H9 (cell line): ENCODE measurements at places on chromosomes 2 and 18. TPM values are rescaled to one million over a fixed set of nuclear protein-coding genes. Genes with fewer than 3 reads are reported as not detected.

The LHCGR gene
- total RNA-seq: 0.33 and 0.44 TPM in 2 replicates

The TMEM185B gene
- 28.4 and 29.0 TPM in 2 replicates for total RNA-seq

The TXNDC2 gene
- total RNA-seq: 0.28 TPM in 1 of 2 replicates, not detected in the other

The GATA6 gene
- total RNA-seq: 0.04 TPM in 1 of 2 replicates, not detected in the other

The SLC23A3 gene
- total RNA-seq: 1.2 and 1.9 TPM in 2 replicates

The DPP4 gene
- 2.2 and 2.8 TPM in 2 replicates for total RNA-seq

- no peaks in the 10 kb centered on the region for H3K4me1 ChIP-seq
- H3K27ac ChIP-seq: no peak overlapping the region
- H3K36me3 ChIP-seq: no peaks in the 10 kb centered on the region
- no peaks in the 10 kb centered on the region for H3K27me3 ChIP-seq
- H3K4me3 ChIP-seq: no peak overlapping the region
These were observed 103.4 kb upstream of the RASGRP3 start for GRCh38 chr2:33372940-33373553.

GRCh38 chr2:16390561-16390960, 275.1 kb downstream of the CYRIA start:
- H3K4me3 ChIP-seq: no peak overlapping the region
- no peaks in the 10 kb centered on the region for H3K36me3 ChIP-seq
- no peaks in the 10 kb centered on the region for H3K4me1 ChIP-seq

- no peak overlapping the region for H3K27ac ChIP-seq
- no peak for DNase-seq
- H3K27me3 ChIP-seq: no peaks in the 10 kb centered on the region
- no peaks in the 10 kb centered on the region for H3K4me1 ChIP-seq
These were observed 192.1 kb upstream of the CXCR4 start for GRCh38 chr2:136310005-136310495.

- no peak overlapping the region for H3K4me3 ChIP-seq
- no peak overlapping the region for H3K27ac ChIP-seq
- H3K4me1 ChIP-seq: no peaks in the 10 kb centered on the region
These were observed 162.2 kb upstream of the BCL2L11 start for GRCh38 chr2:110958346-110959119.

GRCh38 chr2:167264380-167264779, 376.1 kb downstream of the XIRP2 start:
- peak; percentile 54 for DNase-seq
- H3K27ac ChIP-seq: no peak overlapping the region
- peaks cover 26% of the 10 kb centered on the region for H3K36me3 ChIP-seq
- H3K27me3 ChIP-seq: no peaks in the 10 kb centered on the region
- H3K4me3 ChIP-seq: no peak overlapping the region
- no peaks in the 10 kb centered on the region for H3K4me1 ChIP-seq

GRCh38 chr2:136664713-136665405, 100.5 kb upstream of the THSD7B start:
- H3K36me3 ChIP-seq: no peaks in the 10 kb centered on the region
- DNase-seq: no peak
- H3K27me3 ChIP-seq: no peaks in the 10 kb centered on the region
- 0 out of 2 replicates have a peak, but pooled peaks cover 2% of the 10 kb centered on the region for H3K4me1 ChIP-seq
- H3K4me3 ChIP-seq: no peak overlapping the region

- H3K27me3 ChIP-seq: no peaks in the 10 kb centered on the region
- H3K27ac ChIP-seq: no peak overlapping the region
- H3K4me3 ChIP-seq: no peak overlapping the region
- H3K36me3 ChIP-seq: peaks cover 20% of the 10 kb centered on the region
- peak; percentile 41 for DNase-seq
These were observed 190.4 kb downstream of the KIAA1328 start for GRCh38 chr18:37019157-37019827.

GRCh38 chr2:165610591-165611029, 141.1 kb downstream of the CSRNP3 start:
- DNase-seq: no peak
- H3K27ac ChIP-seq: no peak overlapping the region
- H3K4me1 ChIP-seq: peaks cover 3% of the 10 kb centered on the region; the same call in 1 of the 2 replicates
- H3K4me3 ChIP-seq: no peak overlapping the region

DNA sequence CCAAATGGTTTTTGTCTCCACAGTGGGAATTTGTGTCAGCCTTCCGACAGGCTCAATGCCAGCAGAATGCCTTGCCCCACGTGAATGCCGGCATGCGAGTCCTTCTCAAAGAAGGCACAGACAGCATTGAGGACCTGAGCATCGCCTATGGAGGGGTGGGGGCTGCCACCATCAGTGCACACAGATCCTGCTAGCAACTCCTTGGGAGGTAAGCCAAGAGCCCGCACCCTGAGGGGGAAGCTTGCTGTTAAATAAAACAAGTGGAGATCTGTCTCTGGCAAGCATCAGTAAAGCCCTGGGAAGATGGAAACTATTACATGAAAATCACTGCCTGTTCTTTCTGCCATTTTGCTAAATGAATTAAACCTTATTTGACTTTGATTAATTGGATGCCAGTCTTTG, 67.5 kb upstream of the BZW1 start:
- H3K27me3 ChIP-seq: no peaks in the 10 kb centered on the region
- no peaks in the 10 kb centered on the region for H3K36me3 ChIP-seq
- no peaks in the 10 kb centered on the region for H3K4me1 ChIP-seq
- DNase-seq: no peak
- no peak overlapping the region for H3K27ac ChIP-seq

DNA sequence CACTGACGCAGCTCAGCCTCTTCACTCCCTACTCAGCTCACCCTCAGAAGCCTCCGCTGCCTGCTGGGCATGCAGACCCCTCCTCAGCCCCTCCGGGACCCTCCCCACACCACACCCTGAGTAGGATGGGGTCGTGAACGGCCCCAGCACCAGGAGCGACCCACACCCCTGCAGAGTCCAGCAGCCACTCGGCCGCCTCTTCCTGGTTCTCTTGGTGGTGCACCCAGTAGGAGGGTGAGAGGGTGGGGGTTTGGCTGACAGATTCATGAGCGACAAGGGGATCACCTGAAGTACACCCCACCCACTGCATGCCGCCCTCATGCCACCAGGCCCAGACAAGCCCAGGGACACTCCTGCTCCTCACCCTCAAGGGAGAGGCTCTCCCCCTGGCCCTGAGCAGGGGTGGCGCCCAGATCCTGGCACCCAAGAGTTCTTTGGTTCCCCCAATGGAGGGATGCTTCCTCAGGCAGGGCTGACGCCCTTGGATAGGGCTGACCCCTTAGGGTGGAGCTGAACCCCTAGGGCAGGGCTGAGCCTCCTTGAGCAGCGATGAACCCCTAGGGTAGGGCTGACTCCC, 76.6 kb upstream of the GPC1 start:
- DNase-seq: no peak
- H3K4me3 ChIP-seq: no peak overlapping the region
- no peaks in the 10 kb centered on the region for H3K27me3 ChIP-seq
- no peak overlapping the region for H3K27ac ChIP-seq
- peaks cover 2% of the 10 kb centered on the region; the same call in 1 of the 3 replicates for H3K36me3 ChIP-seq

DNA sequence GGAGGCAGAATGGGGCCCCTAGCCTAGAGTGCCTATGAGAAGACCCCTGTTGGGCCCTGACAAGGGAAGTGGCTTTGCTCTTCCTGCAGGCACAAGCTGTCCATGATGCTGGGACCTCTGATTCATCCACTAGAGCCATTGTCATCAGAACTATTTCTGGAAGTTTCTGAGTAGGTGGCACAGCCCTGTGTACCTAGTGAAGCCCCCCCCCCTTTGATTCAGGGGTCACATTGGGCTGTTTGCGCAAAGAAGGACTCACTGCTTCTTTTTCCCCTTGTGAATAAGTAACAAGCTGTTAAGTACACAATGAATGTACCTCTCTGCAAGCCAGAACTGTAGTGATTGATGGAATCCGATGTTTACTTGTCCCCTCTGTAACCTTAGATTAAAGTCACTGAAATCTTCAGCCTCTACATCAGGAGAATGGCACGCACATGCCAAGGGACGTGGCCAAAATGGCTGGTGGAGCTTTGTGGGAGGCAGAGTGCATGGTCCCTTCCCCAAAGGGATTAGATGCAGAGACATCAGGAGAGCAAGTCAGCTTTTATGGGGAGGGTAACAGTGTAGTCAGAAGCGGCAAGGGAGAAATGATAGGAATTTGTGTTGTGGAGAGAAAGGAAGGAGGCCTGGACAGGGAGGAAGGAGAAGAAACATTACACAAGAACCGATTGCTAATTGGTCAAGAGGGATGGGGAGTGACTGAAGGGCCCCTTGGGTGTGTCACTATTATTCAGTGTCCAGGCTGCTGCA, 267.6 kb upstream of the RAB12 start:
- no peak for DNase-seq
- H3K27me3 ChIP-seq: no peaks in the 10 kb centered on the region
- no peaks in the 10 kb centered on the region for H3K36me3 ChIP-seq
- no peaks in the 10 kb centered on the region for H3K4me1 ChIP-seq
- no peak overlapping the region for H3K27ac ChIP-seq
- H3K4me3 ChIP-seq: no peak overlapping the region

DNA sequence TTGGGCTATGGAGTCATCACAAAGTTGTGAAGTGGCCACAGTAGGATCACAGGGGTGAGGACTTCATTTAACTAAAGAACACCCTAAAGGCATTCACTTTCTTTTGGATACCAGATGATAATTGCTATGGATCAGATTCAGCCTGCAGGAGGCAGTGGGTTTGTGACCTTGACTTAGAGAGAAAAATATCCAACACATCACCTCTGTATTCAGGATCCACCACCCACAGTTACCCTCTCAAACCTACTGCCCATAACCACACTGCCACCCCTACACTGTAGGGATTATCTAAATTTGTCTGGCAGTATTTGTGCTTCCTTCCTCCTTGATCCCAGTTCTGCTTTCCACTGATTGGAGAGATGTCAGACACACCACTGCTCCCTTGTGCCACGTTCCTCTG, 269.4 kb downstream of the MYCN start:
- no peaks in the 10 kb centered on the region for H3K4me1 ChIP-seq
- no peak for DNase-seq
- H3K27me3 ChIP-seq: no peaks in the 10 kb centered on the region
- no peak overlapping the region; the same call in 2 of the 3 replicates for H3K4me3 ChIP-seq
- no peak overlapping the region for H3K27ac ChIP-seq

GRCh38 chr2:46866770-46867246, 48.8 kb downstream of the MCFD2 start:
- no peaks in the 10 kb centered on the region for H3K36me3 ChIP-seq
- no peak overlapping the region for H3K4me3 ChIP-seq
- H3K4me1 ChIP-seq: no peaks in the 10 kb centered on the region
- no peak overlapping the region for H3K27ac ChIP-seq
- no peak for DNase-seq
- no peaks in the 10 kb centered on the region for H3K27me3 ChIP-seq

GRCh38 chr18:38025433-38026038, 459.9 kb upstream of the CELF4 start:
- no peak overlapping the region for H3K4me3 ChIP-seq
- H3K27me3 ChIP-seq: no peaks in the 10 kb centered on the region
- DNase-seq: no peak
- H3K4me1 ChIP-seq: no peaks in the 10 kb centered on the region

GRCh38 chr2:28809927-28810326, 707 bp upstream of the SPDYA start:
- peaks cover 3% of the 10 kb centered on the region; the same call in 1 of the 2 replicates for H3K27me3 ChIP-seq
- H3K27ac ChIP-seq: no peak overlapping the region
- no peaks in the 10 kb centered on the region; the same call in 1 of the 2 replicates for H3K4me1 ChIP-seq
- peak overlapping the region; percentile 71 for H3K4me3 ChIP-seq
- peaks cover 14% of the 10 kb centered on the region for H3K36me3 ChIP-seq
- DNase-seq: peak; percentile 28

GRCh38 chr18:79718126-79718525, 38.5 kb downstream of the CTDP1 start:
- DNase-seq: no peak
- H3K27ac ChIP-seq: no peak overlapping the region
- H3K36me3 ChIP-seq: peaks cover 55% of the 10 kb centered on the region
- no peaks in the 10 kb centered on the region for H3K27me3 ChIP-seq
